Stimulated activated CD4-positive, alpha-beta T cell treated with anti-CD3 and anti-CD28 coated beads, TNF-alpha, amount 100 ng/mL, for 1 hour (primary cell): ENCODE measurements at places on chromosomes 16 and 17.

DNA sequence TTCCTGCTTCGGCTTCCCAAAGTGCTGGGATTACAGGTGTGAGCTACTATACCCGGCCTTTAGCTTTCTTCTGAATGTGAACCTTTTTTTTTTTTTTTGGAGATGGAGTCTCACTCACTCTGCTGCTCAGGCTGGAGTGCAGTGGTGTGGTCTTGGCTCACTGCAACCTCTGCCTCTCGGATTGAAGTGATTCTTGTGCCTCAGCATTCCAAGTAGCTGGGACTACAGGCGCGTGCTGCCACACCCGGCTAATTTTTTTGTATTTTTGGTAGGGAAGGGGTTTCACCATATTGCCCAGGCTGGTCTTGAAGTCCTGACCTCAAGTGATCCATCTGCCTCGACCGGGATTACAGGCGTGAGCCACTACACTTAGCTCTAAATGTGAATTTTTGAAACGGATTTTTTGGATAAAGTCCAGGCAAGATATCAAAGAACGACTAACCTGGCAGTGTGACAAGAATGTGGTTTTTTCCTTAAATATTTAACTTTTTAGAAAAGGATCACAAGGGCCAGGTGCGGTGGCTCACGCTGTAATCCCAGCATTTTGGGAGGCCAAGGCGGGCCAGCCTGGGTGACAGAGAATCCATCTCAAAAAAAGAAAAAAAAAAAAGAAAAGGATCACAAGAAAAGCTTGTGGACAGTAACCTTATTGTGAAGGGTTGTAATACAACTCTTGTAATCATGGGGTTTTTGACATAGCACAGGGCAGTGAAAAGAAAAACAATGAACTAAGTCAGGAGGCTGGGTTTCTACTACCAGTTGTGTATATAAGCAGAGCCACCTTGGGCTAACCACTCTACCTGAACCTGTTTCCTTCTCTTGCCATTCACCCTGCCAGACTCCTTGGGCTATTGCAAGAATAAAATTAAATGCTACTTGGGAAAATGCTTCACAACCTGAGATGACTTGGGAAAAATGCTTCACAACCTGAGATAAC is 6.2 kb downstream of the BRCA1 start:
- no peak for DNase-seq

DNA sequence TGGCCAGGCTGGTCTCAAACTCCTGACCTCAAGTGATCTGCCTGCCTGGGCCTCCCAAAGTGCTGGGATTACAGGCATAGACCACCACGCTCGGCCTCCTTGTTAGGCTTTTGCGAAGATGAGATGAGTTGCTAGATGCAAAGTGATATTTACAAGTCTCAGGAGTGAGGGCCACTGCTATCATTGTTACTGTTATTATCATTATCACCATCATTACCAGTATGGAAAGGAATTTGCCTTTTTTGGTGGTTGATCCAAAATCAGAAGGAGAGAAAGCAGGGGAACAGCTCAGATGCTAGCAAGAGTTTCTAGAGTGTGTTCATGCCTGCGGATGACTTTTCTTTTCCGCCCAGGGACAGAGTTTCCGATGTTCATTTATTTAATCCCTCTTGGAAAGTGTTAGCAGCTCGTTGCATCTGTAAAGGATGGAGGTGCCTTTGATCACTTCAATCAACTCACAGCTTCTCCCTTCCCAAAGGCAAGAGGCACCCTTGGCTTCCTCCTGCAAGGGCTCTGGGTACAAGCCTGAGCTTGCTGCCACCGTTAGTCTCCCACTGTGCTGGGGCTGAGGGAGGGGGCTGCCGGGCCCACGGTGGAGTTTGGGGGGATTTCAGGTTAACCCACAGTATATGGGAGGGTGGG is 21.6 kb downstream of the ITPRIPL2 start:
- no peak for DNase-seq

DNA sequence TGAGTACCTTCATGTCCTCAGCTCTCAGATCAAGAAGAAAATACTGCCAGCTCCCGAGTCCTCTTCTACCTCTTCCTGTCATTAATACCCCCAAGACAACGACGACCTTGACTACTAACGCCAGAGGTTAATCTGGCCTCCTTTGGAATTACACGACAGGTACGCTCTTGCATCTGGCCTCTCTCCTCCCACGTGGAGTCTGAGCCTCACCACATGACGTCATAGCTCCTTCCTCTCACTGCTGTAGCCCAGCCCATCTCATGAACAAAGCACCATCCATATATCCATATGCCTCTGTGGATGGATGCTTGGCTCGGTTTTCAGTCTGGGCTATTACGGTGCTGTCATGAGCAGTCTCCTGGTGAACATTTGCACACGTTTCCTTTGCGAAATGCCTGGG is 110.2 kb upstream of the TNRC6C start:
- DNase-seq, result no peak

DNA sequence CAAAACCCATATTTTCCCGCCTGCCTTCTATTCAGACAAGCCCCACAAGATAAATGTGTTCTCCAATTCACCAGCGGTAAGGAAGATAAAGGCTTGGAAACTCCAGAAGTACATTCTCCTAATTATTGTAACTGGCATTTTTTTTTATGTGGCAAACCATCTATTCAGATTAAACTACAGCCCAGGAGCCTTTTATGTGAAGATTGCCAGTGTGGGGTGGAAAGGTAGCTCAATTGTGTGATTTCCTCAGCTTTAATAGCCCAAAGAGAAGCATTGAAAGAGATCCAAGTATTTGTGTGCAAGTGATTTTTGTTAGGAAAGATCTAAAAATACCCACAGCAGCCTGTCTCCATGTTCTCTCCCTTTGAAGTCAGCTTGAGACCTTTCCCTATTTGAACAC is 451.4 kb upstream of the CCL2 start:
- no peak for DNase-seq

DNA sequence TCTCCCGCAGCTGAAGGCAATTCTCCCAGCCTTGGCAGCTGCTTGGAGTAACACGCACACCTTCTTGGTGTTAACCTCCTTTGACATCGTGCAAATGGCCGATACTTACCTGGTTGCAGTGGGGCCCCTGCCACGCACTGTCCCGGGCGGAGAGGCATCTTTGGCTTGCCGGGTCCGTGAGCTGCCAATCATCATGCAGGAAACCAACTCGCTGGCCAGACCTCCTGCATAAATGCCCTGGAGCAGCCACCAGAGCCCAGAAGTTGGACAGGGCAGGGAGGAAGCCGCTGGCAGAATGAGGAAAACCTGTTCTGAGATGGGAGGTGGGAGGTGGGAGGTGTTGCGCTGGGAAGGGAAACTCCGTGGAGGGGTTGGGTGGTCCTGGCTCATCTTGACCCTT is 41.7 kb upstream of the CREBBP start:
- DNase-seq, result no peak
